Cardiac muscle cell (in vitro differentiated cells and primary cell): ENCODE measurements at places on chromosomes 2 and 18. TPM values are rescaled to one million over a fixed set of nuclear protein-coding genes. Genes with fewer than 3 reads are reported as not detected.

DNA sequence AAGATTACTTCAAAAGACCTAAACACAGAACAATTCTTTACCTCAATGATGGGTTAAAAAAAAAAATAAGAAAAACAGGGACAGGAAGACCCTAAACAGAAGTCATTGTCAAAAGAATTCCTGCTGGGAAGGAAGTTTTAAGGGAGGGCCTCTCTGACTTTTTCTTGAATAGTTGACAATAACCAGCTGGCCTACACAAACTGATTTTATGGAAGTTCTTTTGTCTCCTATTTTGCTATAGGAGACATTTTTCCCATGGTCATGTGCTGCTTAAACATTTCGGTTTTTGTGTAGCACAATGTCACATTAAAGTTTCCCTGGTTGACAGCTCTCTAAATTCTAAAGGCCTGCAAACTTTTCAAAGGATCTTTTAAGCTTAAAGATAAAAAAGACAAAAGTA is 55.3 kb downstream of the RFTN2 start:
- H3K36me3 ChIP-seq: no peaks in the 10 kb centered on the region
- H3K4me3 ChIP-seq: no peak overlapping the region
- peak; percentile 7 for DNase-seq
- H3K27ac ChIP-seq: no peak overlapping the region
- H3K27me3 ChIP-seq: no peaks in the 10 kb centered on the region

GRCh38 chr2:12006850-12007249 is 260.4 kb downstream of the LPIN1 start:
- no peaks in the 10 kb centered on the region for H3K4me1 ChIP-seq
- no peak overlapping the region for H3K27ac ChIP-seq

- no peak for DNase-seq
- H3K4me3 ChIP-seq: no peak overlapping the region
- no peaks in the 10 kb centered on the region for H3K4me1 ChIP-seq
- H3K36me3 ChIP-seq: no peaks in the 10 kb centered on the region
Observed at GRCh38 chr2:174656676-174657176, 59.1 kb upstream of the WIPF1 start.

- H3K4me1 ChIP-seq: no peaks in the 10 kb centered on the region
- no peak overlapping the region for H3K27ac ChIP-seq
- H3K36me3 ChIP-seq: no peaks in the 10 kb centered on the region
- H3K27me3 ChIP-seq: no peaks in the 10 kb centered on the region
- DNase-seq: no peak
- H3K4me3 ChIP-seq: no peak overlapping the region
Observed at GRCh38 chr2:166418853-166419615, 43.3 kb upstream of the SCN9A start.

DNA sequence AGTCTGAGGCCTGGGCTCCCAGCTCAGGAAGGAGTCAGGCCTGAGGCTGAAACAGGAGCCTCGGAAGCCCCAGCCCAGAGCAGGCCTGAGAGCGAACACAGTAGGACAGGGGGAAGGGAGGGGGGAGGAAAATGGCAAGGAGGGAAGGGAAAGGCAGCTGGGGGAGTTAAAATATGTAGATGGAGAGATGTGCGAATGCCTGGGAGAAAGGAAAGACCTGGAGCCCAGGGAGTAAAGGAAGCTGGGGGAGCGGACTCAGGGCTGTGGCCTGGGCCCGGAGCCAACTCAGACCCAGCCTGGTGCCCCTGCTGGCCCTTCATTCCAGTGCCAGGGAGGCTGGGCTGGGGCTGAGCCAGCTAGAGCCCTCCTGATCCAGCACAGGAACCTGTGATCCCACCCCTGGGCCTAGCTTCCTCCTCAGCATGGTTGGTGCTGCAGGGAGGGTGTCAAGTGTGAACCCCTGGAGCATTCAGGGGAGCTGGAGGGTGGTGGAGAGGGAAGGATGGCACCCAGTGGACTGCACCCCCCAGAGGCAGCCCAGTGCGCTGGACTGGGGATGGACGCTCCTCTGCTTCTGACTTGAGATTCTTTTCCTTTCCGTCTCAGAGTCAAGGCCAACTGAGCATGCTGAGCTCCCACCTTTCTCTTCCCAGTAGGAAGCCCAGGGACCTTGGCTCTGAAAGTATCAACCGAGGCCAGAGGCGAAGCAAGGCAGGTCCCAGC is 46.3 kb downstream of the EMX1 start:
- no peak overlapping the region for H3K4me3 ChIP-seq
- no peaks in the 10 kb centered on the region for H3K36me3 ChIP-seq
- no peaks in the 10 kb centered on the region for H3K4me1 ChIP-seq

- no peak for DNase-seq
- H3K4me3 ChIP-seq: no peak overlapping the region
- no peaks in the 10 kb centered on the region for H3K27me3 ChIP-seq
Observed at GRCh38 chr18:29823671-29824070, 1218.9 kb downstream of the DSC3 start.

- H3K4me1 ChIP-seq: no peaks in the 10 kb centered on the region
- peak; percentile 83 for DNase-seq
- H3K4me3 ChIP-seq: no peak overlapping the region
- H3K27ac ChIP-seq: no peak overlapping the region
- H3K36me3 ChIP-seq: no peaks in the 10 kb centered on the region
- H3K27me3 ChIP-seq: no peaks in the 10 kb centered on the region
Observed at GRCh38 chr18:60549338-60549960, 176.9 kb upstream of the MC4R start.

GRCh38 chr2:9284521-9285297 is 78.1 kb downstream of the ASAP2 start:
- H3K27me3 ChIP-seq: no peaks in the 10 kb centered on the region
- H3K27ac ChIP-seq: no peak overlapping the region
- no peak overlapping the region for H3K4me3 ChIP-seq
- DNase-seq: no peak
- peaks cover 11% of the 10 kb centered on the region for H3K4me1 ChIP-seq
- H3K36me3 ChIP-seq: no peaks in the 10 kb centered on the region

DNA sequence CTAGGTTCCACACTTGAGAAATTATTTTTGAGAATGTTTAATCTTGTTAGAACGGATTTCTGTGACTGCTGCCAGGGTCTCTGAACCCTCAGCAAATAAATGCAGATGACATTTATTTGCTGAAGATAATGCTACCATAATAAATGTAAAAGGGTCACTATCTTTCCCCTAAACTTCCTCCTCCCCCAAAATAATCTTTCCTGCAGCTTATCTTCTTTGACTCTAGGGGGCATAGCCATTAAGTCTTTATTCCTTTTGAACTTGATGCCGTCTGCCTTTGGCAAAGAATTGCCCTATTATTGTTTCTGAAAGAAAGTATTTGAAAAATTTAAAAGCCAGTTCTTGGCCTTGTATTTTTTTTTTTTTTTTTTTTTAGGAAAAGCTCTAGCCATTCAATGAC is 63.6 kb upstream of the ACSL3 start:
- H3K27me3 ChIP-seq: no peaks in the 10 kb centered on the region
- DNase-seq: peak; percentile 60
- H3K36me3 ChIP-seq: no peaks in the 10 kb centered on the region
- H3K4me3 ChIP-seq: no peak overlapping the region
- H3K4me1 ChIP-seq: peaks cover 9% of the 10 kb centered on the region

The ZC3H15 gene
- total RNA-seq: 30.2 and 50.8 TPM in 2 replicates

The GKN2 gene
- not detected in 2 replicates for total RNA-seq

The GPR35 gene
- 0.70 and 5.1 TPM in 2 replicates for total RNA-seq

The PDE1A gene
- 0.06 and 0.32 TPM in 2 replicates for total RNA-seq
